ENCODE measurements at places on chromosomes 5 and 9.
A peak's percentile ranks its signal among the peaks of the same experiment; 100 is the strongest.

- no peak for DNase-seq
These were observed 1.1 kb downstream of the LARP1 start for GRCh38 chr5:154756009-154756867.

GRCh38 chr9:114259798-114260523 lies 62.9 kb upstream of the ORM1 start:
- no peak for DNase-seq

GRCh38 chr5:43631182-43631910 lies 28.4 kb downstream of the NNT start:
- peak; percentile 83 for DNase-seq

DNA sequence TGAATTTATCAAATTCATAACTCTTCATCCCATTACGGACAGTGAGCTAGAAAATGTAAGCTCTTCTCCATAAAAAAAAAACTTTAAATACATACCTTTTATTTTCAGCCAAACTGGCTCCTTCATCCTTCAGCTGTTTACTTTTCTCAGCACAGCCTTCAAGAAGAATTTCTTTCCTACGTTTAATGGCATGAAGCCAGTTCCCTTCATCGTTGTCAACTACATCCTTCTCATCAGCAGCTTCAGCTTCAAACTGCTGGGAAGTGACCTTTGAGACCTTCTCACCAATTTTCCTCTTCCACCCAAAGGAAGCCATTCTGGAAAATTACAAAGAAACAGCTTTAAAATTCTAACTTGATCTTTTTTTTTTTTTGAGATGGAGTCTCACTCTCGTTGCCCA lies 9.1 kb downstream of the TTC33 start:
- DNase-seq: no peak

DNA sequence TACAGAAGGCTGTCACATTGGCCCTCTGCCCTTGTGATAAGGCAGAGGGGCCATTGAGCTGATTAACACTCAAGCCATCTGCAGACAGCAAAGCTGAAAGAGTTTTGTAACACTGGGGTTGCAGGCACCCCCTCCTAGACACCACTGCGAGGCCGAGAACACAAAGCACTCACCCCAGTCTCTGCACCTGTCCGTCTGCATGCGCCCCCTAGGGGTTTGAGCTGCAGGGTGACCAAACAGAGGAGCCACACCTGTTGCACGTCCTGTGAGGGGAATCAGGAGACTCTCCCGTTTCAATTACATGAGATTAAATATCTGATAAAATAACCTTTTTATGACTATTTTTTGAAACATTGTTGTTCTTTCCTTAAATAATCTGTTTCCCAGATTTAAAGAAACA lies 1180.4 kb downstream of the CDH9 start:
- DNase-seq: no peak

DNA sequence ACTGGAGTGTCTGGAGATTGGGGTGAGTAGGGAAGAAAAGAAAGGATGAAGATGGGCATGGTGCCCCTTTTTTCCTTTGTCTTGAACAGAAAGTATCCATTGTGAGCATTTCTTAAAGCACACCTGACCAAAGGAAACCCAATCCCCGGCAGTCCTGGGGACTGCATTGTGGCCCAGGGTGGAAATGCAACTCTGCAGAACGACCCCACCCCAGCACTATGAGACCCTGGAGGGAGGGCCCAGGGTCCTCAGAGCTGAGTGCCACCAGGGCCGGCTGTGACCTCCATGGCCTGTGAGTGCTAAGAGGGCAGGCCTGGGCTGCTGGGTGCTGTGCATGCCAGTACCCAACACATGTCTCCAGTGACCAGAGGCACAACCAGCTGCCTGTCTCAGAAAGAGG lies 18.5 kb downstream of the EEIG1 start:
- DNase-seq: no peak

GRCh38 chr9:132590037-132590317 lies 7.6 kb downstream of the BARHL1 start:
- no peak for DNase-seq

DNA sequence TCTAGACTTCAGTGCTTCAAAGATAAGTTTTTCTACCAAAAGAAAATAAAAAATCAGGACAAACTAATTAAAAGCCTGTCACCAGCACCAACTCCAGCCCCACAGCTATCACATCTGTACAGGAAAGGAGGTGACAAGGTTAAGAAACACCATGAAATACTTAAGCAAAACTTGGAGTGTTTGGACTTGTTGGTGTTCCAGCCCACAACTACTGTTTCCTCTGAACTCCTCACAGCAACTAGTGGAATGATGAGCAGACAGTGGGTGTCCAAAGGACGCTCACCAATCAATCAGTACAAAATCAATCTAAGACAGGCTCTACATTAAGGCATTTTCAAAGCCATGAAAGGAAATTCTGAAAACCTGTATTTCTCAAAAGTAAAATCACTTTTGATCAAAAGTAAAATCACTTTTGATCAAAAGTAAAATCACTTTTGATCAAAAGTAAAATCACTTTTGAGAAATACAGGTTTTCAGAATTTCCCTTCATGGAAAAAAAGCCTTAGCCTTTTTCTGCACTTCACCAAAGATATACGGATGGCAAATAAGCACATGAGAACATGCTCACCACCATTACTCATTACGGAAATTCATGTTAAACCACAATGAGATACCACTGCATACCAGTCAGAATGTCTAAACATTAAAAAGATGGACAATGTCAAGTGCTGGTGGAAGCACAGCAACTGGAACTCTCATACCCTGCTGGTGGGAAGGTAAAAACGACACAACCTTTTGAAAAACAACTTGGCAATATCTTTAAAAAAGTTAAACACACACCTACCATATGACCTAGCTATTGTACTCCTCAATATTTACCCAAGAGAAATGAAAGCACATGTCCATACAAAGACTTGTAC lies 79.7 kb downstream of the MED27 start:
- no peak for DNase-seq

DNA sequence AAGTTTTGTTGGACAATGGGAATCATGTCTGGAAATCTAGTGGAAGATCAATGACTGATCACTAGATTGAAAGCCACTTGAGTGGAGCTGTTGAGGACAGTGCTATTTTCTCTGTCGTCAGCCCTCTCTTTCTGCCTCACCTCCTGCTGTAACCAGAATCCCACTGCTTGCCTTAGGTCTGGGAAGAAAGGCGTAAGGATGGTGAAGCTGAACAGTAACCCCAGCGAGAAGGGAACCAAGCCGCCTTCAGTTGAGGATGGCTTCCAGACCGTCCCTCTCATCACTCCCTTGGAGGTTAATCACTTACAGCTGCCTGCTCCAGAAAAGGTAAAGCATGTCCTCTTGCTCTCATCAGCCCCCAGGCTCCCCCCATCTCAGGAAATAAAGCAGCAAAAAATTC lies 1.1 kb downstream of the NSG2 start:
- no peak for DNase-seq

DNA sequence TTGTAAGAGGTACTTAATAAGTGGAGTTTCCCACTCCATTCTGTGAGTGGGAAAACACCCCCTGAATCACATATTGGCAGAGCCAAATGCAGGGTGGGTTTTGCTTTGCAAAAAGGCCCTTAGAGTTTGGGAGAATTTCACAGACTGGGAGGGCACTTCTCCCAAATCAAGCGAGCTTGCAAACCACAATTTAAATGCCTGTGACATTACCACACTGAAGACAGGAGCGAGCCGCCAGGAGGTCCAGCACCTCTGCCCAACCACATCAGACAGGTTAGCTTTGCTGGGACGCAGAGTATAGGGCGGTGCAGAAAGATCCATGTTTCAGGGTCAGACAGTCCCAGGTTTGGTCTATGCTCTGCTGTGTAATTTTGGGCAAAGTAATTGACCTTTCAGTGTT lies 2.3 kb downstream of the ALAD start:
- DNase-seq: no peak

- DNase-seq: no peak
These were observed 27.4 kb downstream of the QRFP start for GRCh38 chr9:130869250-130869649.

GRCh38 chr9:3500044-3500443 lies 25.8 kb downstream of the RFX3 start:
- DNase-seq: no peak
